CD4-positive, alpha-beta T cell (primary cell): ENCODE measurements at places on chromosomes 1 and 21.

DNA sequence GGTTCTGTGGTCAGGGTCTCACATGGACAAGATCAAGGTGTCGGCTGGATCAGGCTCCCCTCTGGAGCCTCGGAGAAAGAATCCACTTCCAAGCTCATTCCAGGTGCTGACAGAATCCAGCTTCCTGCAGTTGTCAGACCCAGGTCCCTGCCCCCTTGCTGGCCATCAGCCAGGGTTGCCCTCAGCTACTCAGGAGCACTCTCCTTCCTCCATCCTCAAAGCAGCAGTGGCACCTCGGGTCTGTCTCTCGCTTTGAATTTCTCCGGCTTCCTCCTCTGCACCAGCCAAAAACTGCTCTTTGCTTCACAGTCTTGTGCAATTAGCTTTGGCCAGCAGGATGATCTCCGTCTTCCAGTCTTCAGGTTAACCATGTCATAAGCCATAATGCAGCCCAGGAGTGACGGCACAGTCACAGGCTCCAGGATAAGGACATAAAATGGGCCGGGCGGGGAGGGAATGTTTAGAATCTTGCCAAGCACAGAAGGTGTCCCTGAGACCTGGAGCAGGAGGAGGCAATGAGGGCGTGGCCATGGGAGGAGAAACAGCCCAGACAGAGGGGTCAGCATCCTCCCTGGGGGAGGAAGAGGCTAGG lies 79.4 kb upstream of the SLC25A33 start:
- no peaks in the 10 kb centered on the region for H3K36me3 ChIP-seq
- H3K27ac ChIP-seq = no peak overlapping the region
- no peak for DNase-seq
- peaks cover 3% of the 10 kb centered on the region for H3K4me1 ChIP-seq
- H3K4me3 ChIP-seq = no peak overlapping the region

DNA sequence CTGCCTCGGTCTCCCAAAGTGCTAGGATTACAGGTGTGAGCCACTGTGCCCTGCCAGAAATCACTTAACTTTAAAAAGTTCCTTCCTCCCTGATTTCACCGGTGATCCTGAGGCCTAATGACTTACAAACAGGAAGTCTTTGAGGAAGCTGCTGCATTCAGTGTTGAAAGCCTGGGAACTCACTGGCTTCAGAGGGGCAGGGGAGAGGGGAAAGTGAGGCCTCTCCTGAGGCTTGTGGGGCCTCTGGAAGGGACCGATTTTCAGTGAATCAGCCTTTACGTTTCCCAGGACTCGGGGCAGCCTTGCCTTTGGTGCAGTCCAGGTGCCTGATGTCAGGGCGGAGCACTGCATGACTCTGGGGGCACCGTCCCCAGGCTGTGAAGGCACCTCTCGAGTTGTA lies 30.1 kb upstream of the ARHGEF10L start:
- H3K27ac ChIP-seq = no peak overlapping the region
- no peak overlapping the region for H3K4me3 ChIP-seq
- H3K27me3 ChIP-seq = no peaks in the 10 kb centered on the region
- DNase-seq = no peak

DNA sequence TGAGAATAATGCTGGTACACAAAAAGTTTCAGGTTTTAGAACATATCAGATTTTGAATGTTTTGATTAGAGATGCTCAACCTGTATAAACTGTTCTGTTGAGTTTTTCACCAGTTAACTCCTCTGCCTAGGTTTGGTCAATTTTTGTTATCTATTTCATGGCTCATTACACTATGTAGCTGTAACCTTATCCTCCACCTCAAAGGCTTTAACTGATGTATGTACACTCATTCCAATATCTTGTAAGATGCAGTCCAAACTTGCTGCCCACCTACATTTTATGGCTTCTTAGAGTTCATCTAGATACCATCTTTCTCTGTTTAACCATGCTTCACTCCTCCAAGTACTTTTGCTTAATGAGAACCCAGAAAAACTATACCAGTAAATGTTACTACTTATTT lies 107.8 kb downstream of the EIF4G3 start:
- H3K27me3 ChIP-seq = no peaks in the 10 kb centered on the region
- H3K36me3 ChIP-seq = peaks cover 3% of the 10 kb centered on the region
- H3K4me1 ChIP-seq = no peaks in the 10 kb centered on the region
- H3K27ac ChIP-seq = no peak overlapping the region

GRCh38 chr1:239367196-239367810 lies 19.1 kb upstream of the CHRM3 start:
- DNase-seq = no peak
- no peaks in the 10 kb centered on the region for H3K36me3 ChIP-seq
- peaks cover 4% of the 10 kb centered on the region for H3K27me3 ChIP-seq
- H3K4me1 ChIP-seq = no peaks in the 10 kb centered on the region

DNA sequence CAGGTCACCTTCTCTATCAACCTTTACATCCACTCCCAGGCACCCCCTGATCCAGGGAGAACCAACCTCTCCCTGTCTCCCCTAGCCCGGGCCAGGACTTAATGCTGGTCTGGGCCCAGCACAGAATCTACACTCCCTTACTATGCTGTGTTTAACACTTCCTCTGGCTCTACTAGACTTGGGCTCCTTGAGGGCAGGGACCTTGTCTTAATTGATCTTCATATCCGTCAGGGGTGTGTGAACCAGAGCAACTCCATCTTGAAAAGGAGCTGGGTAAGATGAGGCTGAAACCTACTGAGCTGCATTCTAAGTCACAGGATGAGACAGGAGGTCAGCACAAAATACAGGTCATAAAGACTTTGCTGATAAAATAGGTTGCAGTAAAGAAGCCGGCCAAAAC lies 98.9 kb downstream of the SSBP3 start:
- no peak for DNase-seq
- H3K4me1 ChIP-seq = peaks cover 67% of the 10 kb centered on the region
- H3K4me3 ChIP-seq = no peak overlapping the region
- peaks cover 5% of the 10 kb centered on the region for H3K36me3 ChIP-seq

DNA sequence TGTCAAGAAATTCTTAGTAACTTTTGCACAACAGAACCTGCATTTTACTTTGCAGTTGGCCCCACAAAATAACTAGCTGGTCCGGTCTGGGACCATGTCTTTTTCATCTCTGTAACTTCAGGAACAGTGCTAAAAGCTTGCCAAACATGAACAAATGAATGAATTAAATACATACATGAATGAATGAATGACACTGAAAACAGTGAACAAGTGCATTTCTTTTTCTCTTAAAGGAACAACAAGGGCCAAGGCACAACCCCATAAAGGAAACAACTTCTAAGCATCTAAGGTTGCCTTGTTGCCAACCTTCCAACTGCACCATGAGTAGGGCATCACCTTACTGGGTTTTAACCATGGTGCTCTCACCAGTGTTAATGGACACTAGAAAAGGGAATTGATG lies 534.4 kb upstream of the PKN2 start:
- no peaks in the 10 kb centered on the region for H3K36me3 ChIP-seq
- H3K4me1 ChIP-seq = no peaks in the 10 kb centered on the region
- DNase-seq = no peak

GRCh38 chr1:51553911-51554310 lies 34.8 kb upstream of the EPS15 start:
- no peak overlapping the region for H3K27ac ChIP-seq

DNA sequence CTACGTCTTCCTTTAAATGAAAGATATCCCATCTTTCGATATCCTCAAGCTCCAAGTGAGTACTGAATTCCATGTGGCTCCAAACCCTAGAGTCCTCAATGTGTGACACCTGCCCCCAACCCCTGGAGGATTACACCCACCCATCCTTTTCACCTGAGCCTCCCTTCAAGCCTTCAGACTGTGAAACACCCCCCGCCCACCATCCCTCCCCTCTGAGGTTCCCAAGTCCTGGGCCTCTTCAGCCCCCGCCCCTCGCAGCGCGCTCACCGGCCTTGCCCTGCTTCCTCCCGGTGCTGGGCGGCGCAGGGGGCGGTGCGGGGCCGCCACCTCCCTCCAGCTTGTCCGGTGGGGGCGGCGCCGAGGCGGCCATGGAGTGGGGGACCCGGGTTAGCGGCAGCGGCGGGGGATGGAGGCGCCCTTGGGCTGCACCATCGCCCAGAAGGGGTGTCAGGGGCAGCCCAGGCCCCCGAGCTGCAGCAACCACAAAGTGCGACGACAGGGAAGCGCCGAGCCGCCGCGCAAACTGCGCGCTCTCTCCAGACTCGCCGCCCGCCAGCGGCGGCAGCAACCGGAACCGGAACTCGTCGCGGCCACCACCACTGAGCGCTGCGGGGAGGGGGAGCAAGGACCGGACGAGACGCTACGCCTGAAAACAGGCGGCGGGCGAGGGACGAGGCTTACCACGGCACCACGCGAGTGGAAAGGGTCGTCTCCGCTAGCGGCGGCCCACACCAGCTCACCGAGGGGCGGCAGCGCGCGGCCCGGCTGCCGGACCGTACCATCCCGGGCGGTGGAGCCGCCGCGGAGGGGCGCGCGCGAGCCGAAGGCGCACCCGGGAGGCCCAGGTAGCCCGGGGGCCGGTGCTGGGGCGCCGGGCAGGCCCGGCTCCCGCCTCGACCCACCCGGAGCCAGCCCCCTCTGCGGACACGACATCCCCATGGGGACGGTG lies at the start of gene PYGO2:
Gene PYGO2, minus strand, starts transcription at position 576 of the 949 bp plus-strand sequence. Its CDS starts 206 bp downstream, at position 370.
- peak within 1 kb of the TSS; percentile 95 for H3K27ac ChIP-seq
- peaks cover 54% of the 10 kb centered on the region for H3K36me3 ChIP-seq
- peak within 1 kb of the TSS; percentile 68 for H3K4me3 ChIP-seq
- DNase-seq = peak; percentile 69

DNA sequence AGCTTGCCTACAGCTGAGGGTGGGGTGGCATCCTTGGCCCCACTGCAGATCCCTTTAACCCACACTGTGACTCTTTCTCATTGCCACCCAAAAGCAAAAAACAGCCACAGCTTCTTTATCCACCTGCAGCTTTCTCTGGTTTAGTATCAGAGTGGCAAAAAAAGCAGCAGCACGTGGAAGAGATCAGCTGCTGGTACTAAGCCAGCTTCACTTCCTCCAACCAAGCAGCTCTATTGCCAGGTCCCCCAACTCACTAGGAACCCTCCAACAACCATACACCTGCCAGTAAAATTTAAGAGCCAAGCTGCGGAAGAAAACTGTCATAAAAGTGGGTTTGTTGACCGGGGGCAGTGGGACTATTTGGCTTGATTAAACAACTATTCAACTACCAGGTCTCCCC lies 66.4 kb downstream of the KDM1A start:
- no peak overlapping the region for H3K4me3 ChIP-seq
- H3K36me3 ChIP-seq = peaks cover 72% of the 10 kb centered on the region
- no peaks in the 10 kb centered on the region for H3K4me1 ChIP-seq
- H3K27me3 ChIP-seq = no peaks in the 10 kb centered on the region

- H3K36me3 ChIP-seq = no peaks in the 10 kb centered on the region
- DNase-seq = no peak
- H3K27ac ChIP-seq = no peak overlapping the region
- no peaks in the 10 kb centered on the region for H3K27me3 ChIP-seq
- H3K4me3 ChIP-seq = no peak overlapping the region
Observed at GRCh38 chr21:37757606-37758376, 158.5 kb downstream of the KCNJ6 start.

DNA sequence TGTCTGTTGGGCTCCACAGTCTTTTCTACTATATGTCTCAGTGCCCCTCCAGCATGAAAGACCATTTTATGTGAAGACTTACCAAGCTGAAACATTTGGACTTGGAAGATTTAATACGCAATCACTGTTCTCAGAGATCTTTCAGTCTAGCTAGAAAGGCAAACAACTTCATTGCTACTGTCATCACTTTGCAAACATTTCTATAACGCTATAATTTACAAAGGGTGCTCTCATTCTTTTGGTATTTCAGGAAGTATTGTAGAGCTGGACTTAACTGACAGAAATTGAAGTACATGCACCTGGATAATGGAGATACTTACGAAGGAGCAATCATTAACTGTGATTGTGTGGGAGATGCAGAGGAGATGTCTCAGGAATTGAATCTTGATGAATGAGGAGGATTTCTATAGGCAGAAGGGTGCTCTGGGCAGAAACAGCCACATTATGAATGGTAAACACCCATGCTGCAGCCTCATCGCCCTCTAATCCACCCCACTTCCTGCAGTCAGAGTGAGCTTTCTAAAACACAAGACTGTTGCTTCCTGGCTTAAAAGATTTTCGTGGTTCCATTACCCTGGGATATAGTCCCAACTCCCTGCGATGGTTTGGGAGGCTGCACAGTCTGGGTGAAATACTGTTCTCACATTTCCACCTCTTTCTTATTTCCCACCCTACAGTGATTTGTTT lies 75.1 kb upstream of the GNG12 start:
- H3K27me3 ChIP-seq = no peaks in the 10 kb centered on the region
- no peaks in the 10 kb centered on the region for H3K4me1 ChIP-seq
- H3K27ac ChIP-seq = no peak overlapping the region
- H3K4me3 ChIP-seq = no peak overlapping the region
- H3K36me3 ChIP-seq = no peaks in the 10 kb centered on the region

GRCh38 chr1:172342584-172343239 lies 77.8 kb upstream of the C1orf105 start:
- H3K4me1 ChIP-seq = peaks cover 3% of the 10 kb centered on the region
- H3K4me3 ChIP-seq = no peak overlapping the region
- DNase-seq = no peak
- no peaks in the 10 kb centered on the region for H3K36me3 ChIP-seq
- no peak overlapping the region for H3K27ac ChIP-seq

DNA sequence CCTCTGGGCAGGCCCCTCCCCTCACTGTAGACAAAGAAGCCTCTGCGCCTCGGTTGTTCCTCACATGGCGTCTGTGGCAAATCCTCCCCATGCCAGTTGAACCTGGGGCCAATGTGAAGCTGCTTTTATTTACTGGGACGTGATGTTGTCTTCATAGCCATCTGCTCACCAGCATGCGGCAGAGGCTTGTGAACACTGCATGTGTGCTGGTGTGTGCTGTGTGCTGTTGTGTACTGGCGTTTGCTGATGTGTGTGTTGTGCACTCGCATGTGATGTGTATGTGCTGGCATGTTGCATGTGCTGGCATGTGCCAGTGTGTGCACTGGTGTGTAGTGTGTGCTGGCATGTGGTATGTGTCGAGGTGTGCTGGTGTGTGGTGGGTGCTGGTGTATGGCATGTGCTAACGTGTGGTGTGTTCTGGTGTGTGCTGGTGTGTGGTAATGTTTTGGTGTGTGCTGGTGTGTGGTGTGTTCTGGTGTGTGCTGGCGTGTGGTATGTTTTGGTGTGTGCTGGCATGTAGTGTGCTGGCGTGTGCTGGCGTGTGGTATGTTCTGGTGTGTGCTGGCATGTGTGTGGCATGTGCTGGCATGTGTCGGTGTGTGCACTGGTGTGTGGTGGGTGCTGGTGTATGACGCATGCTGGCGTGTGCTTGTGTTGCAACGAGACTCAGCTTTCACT lies 37.2 kb upstream of the TRAPPC10 start:
- H3K36me3 ChIP-seq = peaks cover 39% of the 10 kb centered on the region
- no peaks in the 10 kb centered on the region for H3K27me3 ChIP-seq
- no peak overlapping the region for H3K27ac ChIP-seq
- H3K4me3 ChIP-seq = no peak overlapping the region
- peaks cover 5% of the 10 kb centered on the region for H3K4me1 ChIP-seq

- H3K27ac ChIP-seq = peak overlapping the region; percentile 95
- peak overlapping the region; percentile 99 for H3K4me3 ChIP-seq
- no peak for DNase-seq
- peaks cover 25% of the 10 kb centered on the region for H3K36me3 ChIP-seq
- no peaks in the 10 kb centered on the region for H3K27me3 ChIP-seq
Observed at GRCh38 chr1:30756206-30756544, 1.4 kb downstream of the LAPTM5 start.
